ENCODE measurements at places on chromosomes 12 and 14. TPM values are rescaled to one million over a fixed set of nuclear protein-coding genes. Genes with fewer than 3 reads are reported as not detected.

GRCh38 chr12:57456145-57456700 lies 1.1 kb downstream of the INHBE start:
- DNase-seq: no peak
- H3K27ac ChIP-seq: no peak overlapping the region
- no peak overlapping the region for H3K4me3 ChIP-seq
- H3K36me3 ChIP-seq: no peaks in the 10 kb centered on the region
- H3K27me3 ChIP-seq: peaks cover 2% of the 10 kb centered on the region

DNA sequence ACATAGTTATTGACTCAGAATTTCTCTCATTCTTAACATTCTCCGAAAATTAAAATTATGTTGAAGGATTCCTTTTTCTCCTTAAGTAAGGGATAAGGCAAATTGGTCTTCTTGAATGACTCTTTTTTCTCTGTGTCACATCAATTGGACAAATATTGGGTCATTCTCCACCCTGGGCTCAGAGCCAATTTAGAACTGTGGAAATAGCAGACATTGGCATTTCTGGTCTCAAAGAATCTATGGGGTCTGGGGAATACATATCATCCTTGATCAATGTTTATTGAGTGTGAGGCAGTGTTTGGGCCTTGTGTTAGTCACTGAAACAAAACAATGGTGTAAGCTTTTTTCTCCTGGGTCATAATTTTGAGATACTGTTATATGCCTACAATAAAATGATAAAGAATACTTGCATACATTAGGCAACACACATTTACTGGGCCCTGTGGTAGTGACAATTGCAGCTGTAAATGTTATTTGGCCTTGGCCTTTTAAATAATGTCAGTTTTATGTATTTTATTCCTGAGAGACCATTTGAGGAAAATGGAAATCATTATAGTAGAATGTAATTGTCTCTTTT lies 414.6 kb downstream of the TMEM132D start:
- H3K27ac ChIP-seq: no peak overlapping the region
- no peak overlapping the region for H3K4me3 ChIP-seq
- H3K36me3 ChIP-seq: no peaks in the 10 kb centered on the region
- no peak for DNase-seq
- no peaks in the 10 kb centered on the region for H3K4me1 ChIP-seq
- H3K27me3 ChIP-seq: no peaks in the 10 kb centered on the region

GRCh38 chr14:89303456-89304435 lies 113.3 kb downstream of the FOXN3 start:
- H3K4me1 ChIP-seq: peaks cover 53% of the 10 kb centered on the region
- no peaks in the 10 kb centered on the region for H3K27me3 ChIP-seq
- H3K4me3 ChIP-seq: peak overlapping the region; percentile 37
- peak overlapping the region; percentile 95 for H3K27ac ChIP-seq
- DNase-seq: peak; percentile 54
- H3K36me3 ChIP-seq: no peaks in the 10 kb centered on the region

DNA sequence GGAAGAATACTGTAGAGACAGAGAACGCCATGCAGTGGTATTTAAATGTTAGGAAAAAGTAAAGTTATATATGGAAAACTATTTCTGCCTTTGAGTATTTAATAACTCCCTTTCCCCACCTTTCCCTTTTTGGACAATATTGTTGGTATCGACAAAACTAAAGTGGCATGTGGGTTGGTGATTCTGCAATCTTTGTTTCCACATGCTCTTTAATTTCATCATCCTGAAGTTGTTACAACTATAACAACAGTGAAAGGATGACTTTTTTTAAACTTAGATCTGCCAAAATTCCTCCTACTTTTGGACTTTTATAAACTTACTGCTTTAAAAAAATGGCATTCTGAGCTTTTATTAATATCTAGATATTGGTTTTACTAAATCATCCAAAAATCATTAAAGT lies 25.3 kb downstream of the TTC8 start:
- H3K27ac ChIP-seq: no peak overlapping the region
- no peak overlapping the region for H3K4me3 ChIP-seq
- H3K27me3 ChIP-seq: no peaks in the 10 kb centered on the region
- no peaks in the 10 kb centered on the region for H3K4me1 ChIP-seq
- H3K36me3 ChIP-seq: peaks cover 2% of the 10 kb centered on the region
- DNase-seq: no peak

DNA sequence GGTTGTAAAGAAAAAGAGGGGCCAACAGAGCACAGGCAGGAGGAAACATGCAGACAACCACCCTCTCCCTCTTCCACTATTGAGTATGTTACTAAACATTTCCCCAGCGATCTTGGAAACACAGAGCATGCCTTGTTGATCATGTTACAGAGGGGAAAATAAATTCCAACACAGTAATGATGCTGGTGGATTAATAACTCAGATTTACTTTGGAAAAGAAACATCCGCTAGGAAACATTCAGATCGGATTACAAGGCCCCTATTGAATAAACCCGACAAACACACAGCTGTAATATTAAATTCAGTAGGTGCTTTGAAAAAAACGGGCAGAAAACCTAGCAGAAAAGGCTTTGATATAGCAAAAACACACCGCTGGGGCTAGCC lies 5.4 kb downstream of the BMP4 start:
- H3K36me3 ChIP-seq: peaks cover 33% of the 10 kb centered on the region
- H3K27ac ChIP-seq: no peak overlapping the region
- peak overlapping the region; percentile 76 for H3K4me3 ChIP-seq
- H3K4me1 ChIP-seq: no peaks in the 10 kb centered on the region

DNA sequence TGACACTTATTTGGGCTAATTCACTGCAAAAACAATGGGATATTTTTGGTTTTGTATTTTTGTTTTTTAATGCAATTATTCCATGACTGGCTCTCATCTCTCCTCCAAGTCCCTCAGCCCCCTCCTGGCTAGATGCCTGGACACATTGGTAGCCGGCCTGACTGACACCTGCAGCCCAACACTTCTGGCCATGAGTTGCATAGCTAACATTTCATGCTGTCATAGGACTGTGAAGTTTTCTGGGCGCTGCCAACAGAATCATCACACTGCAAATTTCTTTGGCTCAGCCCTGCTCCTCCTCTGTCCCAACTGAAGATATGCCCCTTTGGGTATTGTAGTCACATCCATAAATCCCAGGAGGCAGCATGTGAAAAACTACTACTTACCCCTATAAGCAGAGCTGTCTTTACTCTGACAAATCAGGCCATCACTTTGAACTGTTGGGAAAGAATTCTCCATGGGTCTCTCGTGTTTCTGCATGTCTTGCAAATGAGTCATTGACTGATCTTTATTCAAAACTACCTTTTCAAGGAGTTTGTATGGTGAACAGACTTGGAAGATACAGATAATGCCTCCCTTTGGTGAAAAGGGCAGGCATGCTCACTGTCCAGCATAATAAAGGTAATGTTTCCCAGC lies 126.7 kb upstream of the LGR5 start:
- no peak overlapping the region for H3K4me3 ChIP-seq
- no peak overlapping the region for H3K27ac ChIP-seq
- DNase-seq: no peak
- no peaks in the 10 kb centered on the region for H3K36me3 ChIP-seq
- H3K27me3 ChIP-seq: no peaks in the 10 kb centered on the region

GRCh38 chr12:57853864-57854556 lies 7.5 kb upstream of the CTDSP2 start:
- peak overlapping the region; percentile 96 for H3K27ac ChIP-seq
- no peaks in the 10 kb centered on the region for H3K36me3 ChIP-seq
- H3K4me3 ChIP-seq: no peak overlapping the region
- H3K4me1 ChIP-seq: peaks cover 48% of the 10 kb centered on the region
- DNase-seq: no peak
- H3K27me3 ChIP-seq: no peaks in the 10 kb centered on the region

ANKS1B gene
- total RNA-seq: 1.1 TPM

RHNO1 gene
- total RNA-seq: 3.1 TPM
